Activated B cell treated with CpG ODN at 0.5 μM for 24 hours (primary cell): ENCODE measurements at places on chromosomes 12 and 14.

DNA sequence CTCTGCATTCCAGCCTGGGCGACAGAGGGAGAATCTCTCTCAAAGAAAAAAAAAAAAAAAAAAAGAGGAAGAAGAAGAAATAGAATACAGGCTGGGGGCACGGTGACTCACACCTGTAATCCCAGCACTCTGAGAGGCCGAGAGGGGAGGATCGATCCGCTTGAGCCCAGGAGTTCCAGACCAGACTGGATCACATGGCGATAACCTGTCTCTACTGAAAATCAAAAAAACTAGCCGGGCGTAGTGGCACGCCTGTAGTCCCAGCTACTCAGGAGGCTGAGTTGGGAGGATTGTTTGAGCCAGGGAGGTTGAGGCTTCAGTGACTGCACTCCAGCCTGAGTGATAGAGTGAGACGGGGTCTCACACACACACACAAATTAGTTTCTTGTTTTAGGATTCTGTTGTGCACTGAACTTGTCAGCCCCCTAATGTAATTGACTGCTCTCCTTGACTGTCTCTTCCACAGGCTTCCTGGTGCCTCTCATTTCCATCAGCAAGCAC is 963 bp upstream of the TINF2 start:
- no peak for DNase-seq

DNA sequence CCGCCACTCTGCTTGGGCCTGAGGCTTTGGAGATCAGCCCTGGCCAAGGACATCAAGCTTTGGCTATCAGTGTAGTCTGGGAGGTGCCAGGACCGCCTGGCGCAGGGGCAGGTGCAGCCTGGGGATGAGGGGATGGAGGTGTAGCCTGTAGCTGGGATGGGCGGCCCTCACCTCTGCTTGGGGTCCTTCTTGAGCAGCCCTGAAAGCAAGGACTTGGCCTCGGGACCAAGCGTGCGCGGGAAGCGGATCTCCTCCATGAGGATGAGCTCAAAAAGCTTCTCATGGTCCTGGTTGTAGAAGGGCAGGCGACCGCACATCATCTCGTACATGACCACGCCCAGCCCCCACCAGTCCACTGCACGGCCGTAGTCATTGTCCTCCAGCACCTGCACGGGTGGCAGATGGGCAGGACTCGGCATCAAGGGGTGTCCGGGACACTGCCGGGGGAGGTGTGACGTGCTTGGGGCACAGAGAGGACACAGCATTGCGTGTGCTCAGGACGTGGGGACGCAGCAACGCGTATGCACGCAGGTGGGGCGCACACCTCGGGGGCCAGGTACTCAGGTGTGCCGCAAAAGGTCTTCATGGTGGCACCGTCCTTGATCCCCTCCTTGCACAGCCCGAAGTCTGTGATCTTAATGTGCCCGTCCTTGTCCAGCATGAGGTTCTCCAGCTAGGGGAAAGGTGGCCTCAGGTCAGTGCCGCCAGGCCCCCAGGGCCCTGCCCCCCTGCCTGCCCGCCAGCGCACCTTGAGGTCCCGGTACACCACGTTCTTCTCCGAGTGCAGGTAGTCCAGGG is 20.0 kb downstream of the SIVA1 start:
- DNase-seq: no peak

DNA sequence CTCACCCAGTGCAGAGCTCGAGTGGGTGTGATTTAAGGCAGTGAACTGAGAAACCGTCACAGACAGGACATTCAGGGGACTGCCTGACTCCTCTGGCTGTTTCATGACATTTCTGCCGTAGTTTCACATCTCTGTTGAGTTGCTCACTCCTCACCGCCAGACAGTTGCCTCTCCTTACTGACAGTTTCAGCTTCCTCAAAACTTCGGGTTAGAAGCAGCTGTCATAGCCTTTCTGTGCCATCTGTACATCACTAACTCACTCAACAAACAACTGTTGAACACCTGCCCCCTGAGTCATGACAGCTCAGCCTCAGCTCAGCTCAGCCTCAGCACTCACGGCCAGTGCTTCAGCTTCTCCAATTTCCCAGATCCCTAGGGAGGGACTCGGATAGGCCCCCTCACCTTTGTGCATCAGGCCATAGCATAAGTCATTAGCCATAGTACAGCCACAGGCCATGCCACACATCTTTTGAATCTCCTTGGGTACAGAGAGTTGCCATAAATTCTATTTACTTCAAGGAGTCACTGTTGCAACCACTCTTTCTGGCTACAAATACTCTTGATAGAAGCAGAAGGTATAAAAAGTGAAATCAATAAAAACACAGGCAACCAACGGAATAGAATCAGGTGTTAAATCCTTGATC is 6.2 kb upstream of the SLC15A4 start:
- DNase-seq: peak; percentile 51

DNA sequence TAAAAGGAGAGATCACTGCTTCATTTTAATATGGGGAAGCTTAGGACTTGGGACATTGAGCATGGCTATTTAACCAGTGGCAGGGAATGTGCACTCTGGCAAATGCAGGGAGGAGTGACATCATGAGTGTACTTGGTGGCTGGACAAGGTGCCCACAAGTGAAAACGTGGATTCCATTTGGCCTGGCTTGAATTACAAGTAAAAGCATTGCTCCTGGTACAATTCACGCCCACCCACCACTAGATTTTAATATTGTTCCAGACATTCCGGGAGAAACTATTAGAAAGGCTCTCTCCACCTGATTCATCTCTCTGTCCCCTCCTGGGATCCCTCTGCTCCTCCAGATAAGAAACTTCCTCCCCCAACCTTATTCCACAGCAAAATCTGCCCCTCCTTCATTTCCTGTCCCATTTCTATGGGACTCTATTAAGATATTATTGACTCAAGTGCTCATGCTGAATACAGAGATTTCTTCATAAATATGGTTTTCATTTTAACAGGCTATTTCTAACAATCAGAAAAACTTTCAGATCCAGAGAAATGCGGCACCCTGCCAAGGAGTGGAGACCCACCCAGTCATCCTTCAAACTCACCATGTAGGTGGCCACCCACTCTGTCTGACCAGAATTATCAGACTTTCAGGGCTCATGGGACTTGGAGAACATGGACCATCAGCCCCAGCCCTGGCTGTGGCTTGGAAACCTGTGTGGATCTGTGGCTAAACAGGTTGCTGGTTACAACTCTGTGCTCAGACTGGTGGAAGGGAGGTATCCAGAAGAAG is 43.2 kb downstream of the SSPN start:
- no peak for DNase-seq

- DNase-seq: no peak
Observed at GRCh38 chr12:89789862-89790261, 81.2 kb upstream of the ATP2B1 start.

DNA sequence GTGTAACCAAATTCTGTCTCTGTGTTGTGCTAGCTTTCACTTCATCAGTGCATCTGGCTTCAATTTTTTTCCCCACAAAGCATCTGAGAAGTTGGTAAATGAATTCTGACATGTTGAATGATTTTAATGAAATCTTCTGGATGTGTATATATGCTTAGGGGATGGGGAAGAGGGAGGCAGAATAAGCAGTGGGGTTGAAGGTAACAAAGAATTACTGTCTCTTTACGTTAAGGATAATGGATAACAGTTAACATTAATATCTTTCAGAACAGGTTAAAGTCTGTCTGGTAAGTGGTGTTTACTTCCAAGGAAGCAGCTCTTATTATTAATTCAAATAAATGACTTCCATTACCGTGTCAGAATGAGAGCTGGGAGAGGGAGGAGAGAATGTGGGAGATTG is 261.7 kb downstream of the ERC1 start:
- no peak for DNase-seq

- DNase-seq: no peak
Observed at GRCh38 chr12:100877776-100878175, 83.2 kb downstream of the ANO4 start.

GRCh38 chr12:132772606-132773005 is 11.0 kb upstream of the ANKLE2 start:
- peak; percentile 55 for DNase-seq

DNA sequence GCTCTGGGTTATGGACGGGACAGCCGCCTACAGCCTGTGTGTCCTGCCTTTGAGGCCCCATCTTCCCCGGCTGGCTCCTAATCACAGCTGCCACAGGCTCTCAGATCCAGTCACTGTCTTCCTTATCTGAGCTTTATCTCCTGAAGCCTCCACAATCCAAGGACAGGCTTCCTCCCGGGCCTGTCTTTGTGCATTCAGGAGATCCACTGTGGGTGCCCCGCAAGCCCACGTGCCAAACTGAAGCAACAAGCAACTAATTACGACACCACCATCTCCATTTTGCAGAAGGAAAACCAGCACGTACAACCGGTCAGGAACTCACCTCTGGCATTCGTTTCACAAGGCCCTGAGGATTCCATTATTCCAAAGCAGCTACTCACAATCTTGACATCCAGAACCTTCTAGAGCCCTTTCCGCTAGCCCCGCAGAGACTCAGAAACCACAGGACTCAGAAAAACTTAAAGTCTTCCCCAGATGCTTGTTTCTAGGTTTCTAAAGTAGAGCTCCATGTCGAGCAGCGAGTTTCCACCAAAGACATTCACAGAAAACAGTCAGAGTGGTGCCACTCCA is 14.0 kb downstream of the SYNE3 start:
- no peak for DNase-seq
